ENCODE measurements at places on chromosomes 11 and 22. TPM values are rescaled to one million over a fixed set of nuclear protein-coding genes. Genes with fewer than 3 reads are reported as not detected.

DNA sequence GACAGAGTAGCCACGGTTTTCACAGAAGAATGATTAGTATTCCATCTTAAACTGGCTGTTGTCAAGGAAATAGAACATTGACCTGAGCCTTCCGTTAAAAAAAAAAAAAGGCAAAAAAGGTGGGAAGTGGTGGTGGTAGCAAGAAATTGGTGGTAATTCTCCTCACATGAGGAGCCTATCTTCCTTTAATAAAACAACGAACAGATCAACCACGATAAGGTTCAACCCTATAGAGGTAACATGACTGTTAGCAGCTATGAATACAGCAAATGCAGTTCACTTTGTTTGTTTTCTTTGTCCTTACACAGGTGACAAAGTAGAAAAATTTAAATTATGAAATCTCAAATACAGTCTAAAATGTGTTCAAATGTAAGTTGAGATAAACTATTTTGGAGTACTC lies 181.6 kb downstream of the TTC28 start:
- no peak for DNase-seq

GRCh38 chr22:17990942-17991341 lies 33.4 kb downstream of the MICAL3 start:
- no peak for DNase-seq

- DNase-seq = no peak
Measured at GRCh38 chr22:50724616-50725015, 13.4 kb upstream of the ACR start.

DNA sequence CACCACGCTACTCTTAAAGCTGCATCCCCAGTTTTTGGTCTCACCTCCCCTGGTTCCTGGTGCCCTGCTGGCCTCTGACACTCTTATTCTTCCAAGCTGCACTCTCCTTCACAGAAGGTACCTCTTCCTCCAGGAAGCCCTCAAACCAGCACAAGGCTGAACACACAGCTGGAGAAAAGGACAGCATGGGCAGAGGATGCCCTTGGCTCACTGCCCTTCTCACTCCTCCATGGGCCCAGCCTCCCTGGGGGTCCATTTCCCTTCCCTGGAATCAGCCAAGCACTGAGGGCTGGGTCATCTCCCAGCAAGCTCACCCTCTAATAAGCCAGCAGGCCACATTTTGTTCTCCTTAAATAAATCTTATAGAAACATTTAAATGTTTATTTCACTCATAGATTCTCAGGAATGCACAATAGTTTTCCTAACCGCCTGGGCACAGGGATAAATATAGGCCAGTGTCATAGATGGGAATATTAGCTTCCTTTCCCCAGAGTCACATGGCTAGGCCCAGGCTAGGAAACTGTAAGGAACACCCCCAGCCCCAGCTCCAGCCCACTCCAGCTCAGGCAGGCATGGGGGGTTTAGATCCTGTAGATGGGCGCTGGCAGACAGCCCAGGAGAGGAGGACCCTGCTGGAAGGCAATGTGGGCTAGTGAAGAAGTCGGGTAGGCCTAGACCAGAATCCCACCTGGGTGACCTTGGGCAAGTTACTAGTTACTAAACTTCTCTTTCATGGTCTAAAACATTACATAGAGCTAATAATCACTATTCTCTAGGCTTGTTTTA lies 51.5 kb downstream of the IRAG1 start:
- DNase-seq = no peak

GRCh38 chr11:1338201-1339065 lies 29.0 kb upstream of the TOLLIP start:
- no peak for DNase-seq

DNA sequence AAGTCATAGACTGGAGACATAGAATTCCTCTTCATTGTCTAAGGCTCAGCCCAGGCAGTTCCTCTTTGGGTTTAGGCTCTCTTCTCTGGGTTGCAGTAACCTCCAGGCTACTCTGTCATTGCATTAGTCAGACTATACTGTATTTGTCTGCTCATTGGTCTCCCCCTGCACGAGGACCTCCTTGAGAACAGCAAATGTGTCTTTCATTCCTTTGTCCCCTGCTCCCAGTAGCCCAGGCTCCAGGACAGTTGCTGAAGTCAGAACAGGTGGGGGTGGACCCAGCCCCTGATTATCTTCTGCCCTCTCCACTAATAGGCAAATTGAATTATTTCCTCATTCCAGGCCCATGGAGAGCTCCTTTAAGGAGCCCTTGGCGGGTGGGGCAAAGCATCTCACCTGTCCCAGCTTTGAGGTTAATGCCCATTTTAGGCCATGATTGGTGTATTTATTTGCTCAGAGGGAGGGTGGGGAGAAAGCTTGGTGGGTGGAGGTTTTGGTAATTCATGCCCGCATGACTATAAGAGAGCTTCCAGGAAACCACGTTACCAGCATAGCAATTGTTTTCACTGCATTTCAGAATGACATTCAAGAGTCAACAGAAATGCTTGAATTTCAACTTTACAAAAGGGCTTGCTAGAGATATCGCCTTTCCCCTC lies 40.9 kb downstream of the NAV2 start:
- no peak for DNase-seq

DNA sequence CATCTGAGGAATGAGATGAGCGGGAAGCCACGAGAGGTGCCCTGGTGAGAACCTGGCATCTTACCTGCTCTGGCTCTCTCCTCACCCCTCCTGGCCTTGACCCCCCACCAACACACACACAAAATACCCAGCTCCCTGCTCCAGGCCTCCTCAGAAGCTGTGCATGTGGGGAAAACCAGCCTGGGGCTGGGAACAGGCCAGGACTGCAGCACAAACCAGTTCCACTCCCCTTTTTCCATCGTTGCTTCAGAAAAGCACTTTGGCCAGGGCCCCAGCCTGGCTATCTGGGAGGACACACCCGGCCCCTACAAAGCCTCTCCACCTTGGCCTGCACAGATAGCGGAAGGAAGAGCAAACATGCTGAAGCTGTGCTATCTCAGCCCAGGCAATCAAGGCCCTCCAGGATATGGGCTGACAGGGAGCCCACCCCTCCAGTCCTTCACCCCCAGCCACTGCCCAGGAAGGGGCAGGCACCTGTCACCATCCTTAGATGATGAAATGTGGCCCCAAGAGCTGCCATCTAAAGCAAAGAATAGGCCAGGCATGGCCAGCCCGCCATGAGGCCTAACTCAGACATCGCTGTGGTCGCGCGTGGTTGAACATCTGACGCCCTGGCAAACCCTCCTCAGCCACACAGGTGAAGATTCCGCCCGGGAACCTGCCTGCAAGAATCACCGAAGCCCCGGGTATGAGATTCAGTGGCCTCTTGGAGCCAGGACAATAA lies 35.4 kb downstream of the PISD start:
- DNase-seq = no peak

GRCh38 chr11:87866951-87867350 lies 308.3 kb downstream of the RAB38 start:
- DNase-seq = no peak

Gene GPR152
- total RNA-seq = not detected

DNA sequence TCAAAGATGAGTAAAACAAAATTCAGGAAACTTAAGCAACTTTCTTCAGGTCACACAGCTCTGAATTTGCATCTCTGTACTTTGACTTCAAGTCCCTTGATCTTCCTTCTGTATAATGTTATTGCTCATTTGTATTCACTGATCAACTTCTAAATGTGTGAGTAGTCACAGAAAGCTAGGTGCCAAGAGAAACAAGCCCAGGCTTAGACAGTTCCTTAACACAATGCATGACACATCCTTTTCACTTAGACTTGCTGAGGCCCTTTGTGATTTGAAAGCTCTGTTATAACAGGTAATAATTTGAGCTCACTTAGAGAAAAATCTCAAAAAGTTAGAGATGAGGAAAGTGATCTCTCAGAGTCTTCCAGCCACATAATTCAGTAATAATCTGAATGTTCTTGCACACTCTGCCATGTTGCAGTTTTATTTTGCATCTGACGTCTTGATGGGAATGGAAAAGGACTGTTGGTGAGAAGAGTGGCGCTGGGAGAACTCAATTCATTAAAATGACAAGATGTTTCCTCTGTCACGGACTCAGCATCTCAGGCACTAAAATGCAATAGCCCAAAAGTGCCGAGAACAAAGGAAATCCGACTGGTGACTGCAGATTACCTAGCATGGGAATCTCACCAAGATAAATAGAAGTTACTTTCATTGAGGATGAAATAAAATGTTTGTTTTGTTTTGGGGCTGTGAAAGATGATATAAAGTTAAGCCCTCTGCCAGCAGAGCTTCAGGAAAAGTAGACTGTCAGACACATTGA lies 665.3 kb downstream of the OPCML start:
- DNase-seq = no peak

GRCh38 chr22:46954781-46955180 lies 192.3 kb downstream of the TBC1D22A start:
- DNase-seq = no peak

DNA sequence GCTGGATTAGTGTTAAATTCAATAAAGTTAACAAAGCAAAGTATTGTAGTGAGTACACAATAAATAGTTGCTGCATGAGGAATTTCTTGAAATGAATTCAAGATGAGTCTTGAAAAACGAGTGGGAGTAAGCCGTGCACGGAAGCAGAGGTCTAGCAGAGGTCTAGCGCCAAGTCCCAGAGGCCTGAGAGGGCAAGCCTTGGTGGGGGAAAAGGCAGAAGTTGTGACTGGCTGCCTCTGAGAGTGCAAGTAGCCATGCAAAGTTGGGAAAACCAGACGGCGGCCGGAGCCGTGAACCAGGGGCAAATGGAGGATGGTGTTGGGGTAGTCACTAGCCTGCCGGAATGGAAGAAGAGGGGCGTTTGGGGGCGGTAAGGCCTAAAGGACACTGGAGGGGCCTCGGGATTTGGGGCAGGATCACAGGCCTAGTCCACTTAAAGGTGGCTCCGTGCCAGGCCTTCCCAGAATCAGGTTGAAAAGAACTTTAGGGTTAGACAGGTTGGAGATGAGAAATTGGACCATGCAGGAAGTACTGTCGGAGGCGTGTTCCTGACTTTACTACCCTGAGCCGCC lies 379 bp upstream of the SLC3A2 start:
- DNase-seq = peak; percentile 45

DNA sequence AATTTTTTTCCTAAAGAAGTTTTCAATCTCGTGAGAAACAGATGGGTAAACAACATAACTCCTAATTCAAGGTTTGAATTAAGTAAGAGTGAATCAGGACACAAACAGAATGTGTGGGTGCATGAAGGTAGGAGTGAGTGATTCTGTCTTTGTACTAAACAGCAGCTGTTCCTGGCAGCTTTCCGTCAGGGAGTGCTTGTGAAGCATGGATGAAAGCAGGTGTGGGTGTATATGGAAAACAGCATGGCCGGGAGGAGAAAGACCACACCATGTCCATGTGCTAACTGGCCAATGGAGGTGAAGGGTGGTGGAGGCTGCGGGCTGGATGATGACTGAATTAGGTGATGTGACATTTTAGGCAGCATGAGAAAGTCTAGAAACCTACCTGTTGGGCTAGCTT lies 49.6 kb downstream of the BARX2 start:
- no peak for DNase-seq

Gene RAB3IL1
- 12.1 TPM for total RNA-seq

GRCh38 chr22:39308614-39309363 lies 10.6 kb downstream of the RPL3 start:
- DNase-seq = peak; percentile 62

- DNase-seq = no peak
Measured at GRCh38 chr22:42972649-42973535, 42.1 kb downstream of the PACSIN2 start.

GRCh38 chr11:61027141-61027840 lies 55.8 kb downstream of the CD6 start:
- no peak for DNase-seq

DNA sequence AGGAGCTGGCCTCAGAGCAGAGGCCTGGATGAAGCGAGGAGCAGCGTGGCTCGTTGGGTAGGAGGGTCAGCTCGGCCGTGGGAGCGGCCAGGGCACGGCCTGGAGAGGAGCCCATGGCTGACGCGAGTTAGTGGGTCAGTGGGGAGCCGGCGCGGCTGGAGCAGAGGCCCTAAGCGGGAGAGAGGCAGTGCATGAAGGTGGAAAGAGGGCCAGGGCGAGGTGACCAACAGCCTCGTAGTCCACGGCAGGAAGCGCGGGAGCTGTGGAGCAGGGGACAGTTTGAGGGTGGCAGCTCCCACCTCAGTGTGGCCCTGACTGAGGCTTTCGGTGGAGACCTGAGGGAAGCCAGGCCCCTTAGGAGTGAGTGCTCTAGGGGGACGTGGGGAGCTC lies 24.1 kb downstream of the DCPS start:
- no peak for DNase-seq

- no peak for DNase-seq
Measured at GRCh38 chr11:47595029-47595428, 818 bp upstream of the C1QTNF4 start.

DNA sequence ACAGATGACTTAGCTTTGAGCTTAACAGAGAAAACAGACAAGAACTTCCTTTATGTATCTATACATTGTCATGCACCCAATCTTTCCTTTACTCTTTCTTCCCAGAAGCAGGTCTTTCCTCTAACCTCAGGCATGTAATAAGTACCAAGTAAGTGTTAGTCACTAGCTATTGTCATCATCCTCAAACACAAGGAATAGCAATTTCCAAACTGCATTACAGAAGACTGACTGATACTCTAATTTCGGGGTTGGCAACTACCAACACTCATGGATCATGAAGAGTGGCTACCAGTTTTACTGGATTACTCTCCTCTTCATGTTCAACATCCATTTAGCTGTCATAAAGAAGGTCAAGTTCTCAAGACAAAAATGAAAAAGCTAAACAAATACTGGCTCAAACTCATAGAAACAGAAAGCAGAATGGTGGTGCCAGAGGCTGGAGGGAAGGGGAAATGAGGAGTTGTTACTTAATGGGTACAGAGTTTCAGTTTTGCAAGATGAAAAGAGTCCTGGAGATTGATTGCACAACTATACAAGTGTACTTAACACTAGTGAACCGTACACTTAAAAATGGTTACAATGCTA lies 111.6 kb downstream of the SIK3 start:
- no peak for DNase-seq

Gene IFITM10
- total RNA-seq = 13.9 TPM

- no peak for DNase-seq
Measured at GRCh38 chr11:61739413-61739812, 13.0 kb upstream of the MYRF start.

Gene TEAD1
- total RNA-seq = 88.8 TPM

DNA sequence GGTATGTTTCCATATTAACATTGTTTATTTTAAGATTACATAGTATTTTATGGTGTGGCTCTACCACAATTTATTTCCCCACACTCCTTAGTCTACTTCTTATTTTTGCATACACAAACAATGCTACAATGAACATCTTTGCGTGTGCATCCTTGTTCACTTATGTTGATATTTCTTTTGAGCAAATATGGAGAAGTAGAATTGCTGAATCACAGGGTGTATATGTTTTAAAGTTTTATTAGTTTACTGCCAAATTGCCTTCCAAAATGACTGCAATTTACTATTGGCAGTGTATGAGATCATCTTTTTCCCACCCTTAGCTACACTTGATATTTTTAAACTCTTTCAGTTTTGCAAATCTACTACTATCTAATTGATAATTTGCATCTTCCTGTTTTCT lies 38.7 kb upstream of the FAR1 start:
- no peak for DNase-seq

DNA sequence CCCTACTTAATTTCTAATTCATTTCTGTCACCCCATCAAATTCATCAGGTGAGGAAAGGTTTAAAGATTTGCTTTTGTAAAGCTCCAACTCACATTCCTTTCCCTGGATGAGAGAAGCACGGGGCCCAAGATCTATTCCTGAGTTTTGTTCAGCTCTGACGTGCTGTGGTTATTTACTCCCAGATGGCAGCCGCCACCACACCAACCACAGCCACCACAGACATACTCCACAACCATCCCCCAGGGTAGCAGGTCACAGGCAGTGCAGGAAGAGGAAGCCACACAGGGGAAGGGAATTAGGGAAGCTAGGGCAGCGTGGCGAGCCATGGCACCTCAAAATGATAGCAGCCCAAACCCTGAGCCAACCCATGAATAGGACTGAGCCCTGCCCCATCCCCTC lies 63.5 kb upstream of the CSNK2A3 start:
- DNase-seq = peak; percentile 31

Gene FOLR2
- total RNA-seq = 18.9 TPM

Measured in mucosa of gallbladder (tissue), 1 donor.